ENCODE measurements at places on chromosomes 1 and 21. TPM values are rescaled to one million over a fixed set of nuclear protein-coding genes. Genes with fewer than 3 reads are reported as not detected.
A peak's percentile ranks its signal among the peaks of the same experiment; 100 is the strongest.

GRCh38 chr1:46458846-46459245 lies 30.8 kb upstream of the DMBX1 start:
- peaks cover 2% of the 10 kb centered on the region for H3K27me3 ChIP-seq
- no peak overlapping the region for H3K4me3 ChIP-seq
- no peak for DNase-seq

DNA sequence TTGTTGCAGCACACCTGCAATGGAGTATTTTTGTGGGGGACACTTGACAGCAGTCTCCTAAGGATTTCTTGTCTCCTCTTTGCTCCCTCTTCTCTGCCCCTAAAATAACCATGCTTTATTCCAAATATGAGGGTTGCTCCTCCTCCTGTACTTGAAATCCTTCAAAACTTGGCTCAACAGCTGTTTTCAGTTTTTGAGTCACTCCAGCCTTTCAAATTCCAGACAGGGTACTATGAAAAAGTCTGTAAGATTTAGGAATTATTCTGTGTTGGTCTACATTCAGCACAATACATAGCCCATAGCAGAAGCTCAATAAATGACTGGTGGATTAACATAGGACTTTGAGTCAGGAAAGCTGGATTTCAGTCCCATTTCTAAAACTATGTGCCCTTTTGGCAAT lies 5.5 kb downstream of the AP4B1 start:
- H3K4me1 ChIP-seq: peaks cover 3% of the 10 kb centered on the region
- H3K4me3 ChIP-seq: no peak overlapping the region
- DNase-seq: no peak
- H3K27me3 ChIP-seq: no peaks in the 10 kb centered on the region
- H3K36me3 ChIP-seq: peaks cover 75% of the 10 kb centered on the region

DNA sequence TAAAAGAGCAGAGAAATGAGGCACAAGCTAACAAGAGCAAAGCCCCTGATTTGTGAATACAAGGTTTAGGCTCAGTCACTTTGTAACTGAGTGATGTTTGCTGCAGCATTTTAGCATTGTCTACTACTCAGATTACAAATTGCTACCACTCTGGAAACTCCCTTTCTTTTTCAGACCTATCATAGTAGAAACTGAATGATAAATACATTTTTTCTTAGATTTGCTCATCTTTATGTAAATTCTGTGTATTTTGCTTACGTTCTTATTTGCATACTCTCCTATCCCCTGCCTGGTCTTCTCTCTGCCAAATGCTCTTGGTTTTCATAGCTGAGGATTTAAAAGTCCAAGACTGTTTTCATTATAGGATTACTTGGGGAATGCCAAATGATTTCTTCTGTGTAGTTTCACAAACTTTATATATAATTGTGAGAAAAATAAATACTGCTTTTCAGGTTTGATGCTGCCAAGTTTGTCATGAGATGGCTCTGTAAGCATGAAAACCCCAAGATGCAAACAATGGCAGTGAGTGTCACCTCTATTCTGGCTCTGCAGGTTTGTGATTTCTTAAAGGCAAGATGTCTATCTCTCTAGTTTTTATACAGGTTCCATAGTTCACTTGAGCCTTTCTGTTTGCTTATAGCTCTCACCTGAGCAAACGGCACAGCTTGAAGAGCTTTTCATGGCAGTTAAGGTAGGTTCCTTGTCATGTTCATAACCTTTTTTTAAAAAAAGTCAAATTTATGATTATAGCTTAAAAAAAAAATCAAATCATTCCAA lies 24.7 kb downstream of the ZYG11A start:
- H3K27me3 ChIP-seq: no peaks in the 10 kb centered on the region
- no peak overlapping the region for H3K4me3 ChIP-seq
- no peak overlapping the region for H3K27ac ChIP-seq
- DNase-seq: no peak
- peaks cover 72% of the 10 kb centered on the region for H3K36me3 ChIP-seq

DNA sequence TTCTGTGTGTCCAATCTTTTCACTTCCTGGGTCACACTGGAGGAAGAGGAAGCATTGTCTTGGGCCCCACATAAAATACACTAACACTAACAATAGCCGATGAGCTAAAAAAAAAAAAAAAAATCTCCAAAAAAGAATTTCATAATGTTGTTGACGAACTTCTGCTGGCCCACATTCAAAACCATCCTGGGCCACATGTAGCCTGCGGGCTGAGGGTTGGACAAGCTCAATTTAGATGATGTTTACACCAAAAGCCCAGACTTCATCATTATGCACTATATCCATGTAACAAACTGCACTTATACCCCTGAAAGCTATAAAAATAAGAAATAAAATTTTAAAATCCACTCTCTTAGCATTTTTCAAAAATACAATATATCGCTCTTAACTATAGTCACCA lies 187.8 kb upstream of the PTBP2 start:
- no peak overlapping the region for H3K27ac ChIP-seq
- H3K4me3 ChIP-seq: no peak overlapping the region
- DNase-seq: no peak
- H3K4me1 ChIP-seq: no peaks in the 10 kb centered on the region

DNA sequence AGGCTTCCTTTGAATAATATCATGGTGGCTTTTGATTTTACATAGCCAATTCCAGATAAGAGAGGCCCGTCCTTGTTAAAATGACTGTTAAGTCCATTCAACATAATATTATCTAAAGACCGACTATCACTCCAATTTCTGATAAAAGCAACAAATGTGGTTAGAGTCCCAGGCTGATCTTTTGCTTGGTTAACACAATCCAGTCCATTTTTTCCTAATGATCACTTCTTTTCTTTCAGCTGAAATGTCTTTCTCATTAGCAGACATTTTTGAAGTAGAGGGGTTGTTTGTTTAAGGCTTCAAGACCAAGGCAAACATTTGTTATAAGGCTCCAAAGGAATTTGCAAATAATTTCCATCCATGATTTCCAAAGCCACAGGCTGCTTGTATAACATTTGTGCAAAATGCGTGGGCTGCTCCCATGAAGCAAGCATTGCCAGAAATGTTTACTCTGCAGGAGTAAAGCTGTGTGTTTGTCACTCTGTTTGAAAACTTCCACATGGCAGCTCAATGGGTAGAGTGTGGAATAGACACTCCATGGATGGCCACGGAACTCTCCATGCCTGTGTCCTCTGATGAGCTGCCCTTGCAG lies 111.5 kb downstream of the PSMG1 start:
- peaks cover 4% of the 10 kb centered on the region for H3K27me3 ChIP-seq
- no peak overlapping the region for H3K4me3 ChIP-seq
- no peaks in the 10 kb centered on the region for H3K4me1 ChIP-seq
- no peaks in the 10 kb centered on the region for H3K36me3 ChIP-seq
- no peak for DNase-seq

GRCh38 chr21:45204395-45204794 lies 83.3 kb downstream of the POFUT2 start:
- peaks cover 2% of the 10 kb centered on the region for H3K27me3 ChIP-seq
- no peak for DNase-seq
- H3K36me3 ChIP-seq: no peaks in the 10 kb centered on the region
- H3K4me1 ChIP-seq: peaks cover 11% of the 10 kb centered on the region

DNA sequence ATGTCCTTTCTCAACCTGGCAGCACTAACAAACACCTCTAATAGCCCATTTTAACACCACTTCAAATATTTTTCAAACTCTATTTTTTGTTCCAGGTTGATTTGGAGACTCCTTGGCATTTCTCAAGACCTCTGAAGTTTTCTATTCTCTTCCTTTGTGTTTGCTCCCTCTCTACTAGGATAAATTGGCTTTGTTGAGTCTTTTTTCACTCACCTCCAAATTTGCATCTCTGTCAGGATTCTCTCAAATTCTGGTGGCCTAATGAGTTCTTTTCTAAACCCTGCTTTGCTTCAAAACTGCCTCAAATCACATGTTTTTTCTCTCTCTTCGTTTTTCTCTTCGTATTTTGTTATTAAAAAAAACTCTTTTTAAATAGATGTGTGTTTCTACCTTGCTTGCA lies 582.2 kb upstream of the ADGRL4 start:
- no peaks in the 10 kb centered on the region for H3K27me3 ChIP-seq
- no peak for DNase-seq
- no peaks in the 10 kb centered on the region for H3K4me1 ChIP-seq
- no peak overlapping the region for H3K4me3 ChIP-seq

DNA sequence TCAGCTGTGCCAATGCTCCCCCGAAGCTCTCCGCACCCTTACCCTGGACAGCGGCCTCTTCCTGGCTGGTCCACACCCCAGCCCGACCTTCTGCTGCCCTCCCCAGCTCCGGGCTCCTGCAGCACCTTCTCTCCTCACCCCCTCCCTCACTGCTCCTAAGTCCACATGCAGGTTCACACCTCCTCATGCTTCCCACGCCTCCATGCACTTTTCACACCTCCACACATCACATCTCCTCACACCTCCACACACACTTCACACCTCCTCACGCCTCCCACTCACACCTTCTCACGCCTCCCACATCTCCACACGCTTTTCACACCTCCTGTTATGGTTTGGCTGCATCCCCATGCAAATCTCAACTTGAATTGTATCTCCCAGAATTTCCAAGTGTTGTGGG lies 18.9 kb downstream of the GPR137B start:
- H3K4me3 ChIP-seq: no peak overlapping the region
- peaks cover 42% of the 10 kb centered on the region for H3K27me3 ChIP-seq
- no peak for DNase-seq
- 0 out of 2 replicates have a peak, but pooled peaks cover 3% of the 10 kb centered on the region for H3K4me1 ChIP-seq
- no peak overlapping the region for H3K27ac ChIP-seq
- no peaks in the 10 kb centered on the region for H3K36me3 ChIP-seq

GRCh38 chr1:39370602-39371001 lies 120.8 kb upstream of the BMP8A start:
- no peaks in the 10 kb centered on the region for H3K27me3 ChIP-seq
- no peak for DNase-seq
- no peaks in the 10 kb centered on the region for H3K4me1 ChIP-seq
- H3K27ac ChIP-seq: no peak overlapping the region
- no peak overlapping the region for H3K4me3 ChIP-seq

GRCh38 chr1:200372095-200372884 lies 37.5 kb downstream of the ZNF281 start:
- DNase-seq: no peak
- H3K36me3 ChIP-seq: no peaks in the 10 kb centered on the region
- no peaks in the 10 kb centered on the region for H3K4me1 ChIP-seq
- no peak overlapping the region for H3K27ac ChIP-seq
- H3K27me3 ChIP-seq: peaks cover 17% of the 10 kb centered on the region

- H3K4me3 ChIP-seq: no peak overlapping the region
- H3K27ac ChIP-seq: no peak overlapping the region
- H3K36me3 ChIP-seq: no peaks in the 10 kb centered on the region
- DNase-seq: no peak
- no peaks in the 10 kb centered on the region for H3K4me1 ChIP-seq
Measured at GRCh38 chr1:192407206-192407605, 90.4 kb downstream of the RGS21 start.

- no peak overlapping the region for H3K4me3 ChIP-seq
- no peaks in the 10 kb centered on the region for H3K36me3 ChIP-seq
- no peak overlapping the region for H3K27ac ChIP-seq
- H3K4me1 ChIP-seq: peaks cover 8% of the 10 kb centered on the region
- no peak for DNase-seq
Measured at GRCh38 chr1:31799196-31799894, 16.5 kb downstream of the SPOCD1 start.

DNA sequence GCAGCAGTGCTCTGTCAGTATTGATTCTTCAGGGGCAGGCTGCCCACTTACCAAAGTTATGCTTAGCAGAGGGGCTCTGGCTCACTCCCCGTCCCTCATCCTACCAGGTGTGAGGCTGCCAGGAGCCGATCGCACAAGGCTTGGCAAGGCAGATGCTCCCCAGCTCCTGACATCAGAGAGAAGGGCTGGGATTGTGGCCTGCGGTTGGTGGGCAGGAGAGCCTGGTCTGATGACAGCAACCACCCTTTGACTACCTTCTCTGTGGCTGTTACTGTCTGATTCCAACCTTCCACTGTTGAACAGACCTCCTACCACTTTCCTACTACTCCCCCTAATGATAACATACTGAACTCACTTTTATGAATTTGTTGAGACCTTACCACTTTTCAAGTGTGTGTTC lies 23.7 kb upstream of the WDR26 start:
- no peak overlapping the region for H3K27ac ChIP-seq
- DNase-seq: peak; percentile 6
- H3K36me3 ChIP-seq: peaks cover 7% of the 10 kb centered on the region
- no peak overlapping the region for H3K4me3 ChIP-seq
- H3K27me3 ChIP-seq: no peaks in the 10 kb centered on the region
- peaks cover 23% of the 10 kb centered on the region for H3K4me1 ChIP-seq

- DNase-seq: no peak
- H3K36me3 ChIP-seq: no peaks in the 10 kb centered on the region
- H3K27ac ChIP-seq: no peak overlapping the region
- peaks cover 82% of the 10 kb centered on the region for H3K27me3 ChIP-seq
- H3K4me1 ChIP-seq: no peaks in the 10 kb centered on the region
Measured at GRCh38 chr1:180234369-180235076, 4.5 kb downstream of the LHX4 start.

DNA sequence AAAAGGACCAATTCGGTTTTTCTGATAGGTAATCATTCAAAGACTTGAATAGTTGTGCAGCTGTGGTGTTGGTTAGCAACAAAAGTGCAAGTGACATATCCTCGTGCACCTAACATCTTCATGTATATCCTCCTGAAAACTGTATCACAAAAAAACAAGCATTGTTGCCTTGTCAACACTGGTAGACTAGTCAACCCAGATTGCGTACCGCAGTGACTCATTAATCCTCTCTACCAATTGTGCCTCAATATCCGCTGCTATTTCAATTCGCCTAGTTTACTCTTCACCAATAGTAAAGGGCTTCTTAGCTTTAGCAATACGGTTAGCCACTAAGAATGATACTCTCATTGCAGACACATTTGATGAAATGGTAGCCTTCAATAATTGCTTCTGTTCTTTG lies 3.5 kb downstream of the HHAT start:
- H3K27ac ChIP-seq: no peak overlapping the region
- 0 out of 3 replicates have a peak, but pooled peaks cover 3% of the 10 kb centered on the region for H3K4me1 ChIP-seq
- H3K4me3 ChIP-seq: no peak overlapping the region
- H3K27me3 ChIP-seq: peaks cover 17% of the 10 kb centered on the region
- DNase-seq: no peak

DNA sequence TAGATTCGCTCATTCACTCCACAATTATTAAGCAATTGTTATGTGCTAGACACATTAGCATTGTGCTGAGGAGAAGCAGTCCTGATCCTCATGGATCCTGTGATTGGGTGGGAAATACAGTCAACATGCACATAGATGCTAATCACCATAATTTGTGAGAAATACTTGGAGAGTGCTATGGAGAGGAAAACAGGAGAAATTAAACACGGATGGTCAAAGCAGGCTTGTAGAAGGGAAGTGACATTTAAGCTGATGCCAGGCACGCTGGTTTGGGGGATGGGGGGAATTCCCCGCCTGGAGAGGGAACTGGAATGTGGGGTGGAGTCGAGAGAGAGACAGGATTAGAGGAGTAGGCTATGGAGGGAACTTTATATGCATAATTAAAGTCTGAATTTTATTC lies 52.2 kb upstream of the L1TD1 start:
- no peak overlapping the region for H3K27ac ChIP-seq
- no peak for DNase-seq
- no peaks in the 10 kb centered on the region for H3K4me1 ChIP-seq
- no peaks in the 10 kb centered on the region for H3K36me3 ChIP-seq
- no peaks in the 10 kb centered on the region for H3K27me3 ChIP-seq
- no peak overlapping the region for H3K4me3 ChIP-seq

Gene SELENBP1
- total RNA-seq: 42.9 TPM

Gene SPRR2A
- not detected for total RNA-seq

Gene SDE2
- total RNA-seq: 50.5 TPM

Gene LCE2B
- not detected for total RNA-seq

Gene ALX3
- total RNA-seq: not detected

Gene PGLYRP4
- 0.13 TPM for total RNA-seq

Gene STPG1
- 7.2 TPM for total RNA-seq

Gene C1orf87
- not detected for total RNA-seq

Gene URB2
- 31.3 TPM for total RNA-seq

Gene RAB7B
- total RNA-seq: not detected

Gene CYP4Z1
- total RNA-seq: not detected
